ENCODE measurements at places on chromosomes 2 and 18.

DNA sequence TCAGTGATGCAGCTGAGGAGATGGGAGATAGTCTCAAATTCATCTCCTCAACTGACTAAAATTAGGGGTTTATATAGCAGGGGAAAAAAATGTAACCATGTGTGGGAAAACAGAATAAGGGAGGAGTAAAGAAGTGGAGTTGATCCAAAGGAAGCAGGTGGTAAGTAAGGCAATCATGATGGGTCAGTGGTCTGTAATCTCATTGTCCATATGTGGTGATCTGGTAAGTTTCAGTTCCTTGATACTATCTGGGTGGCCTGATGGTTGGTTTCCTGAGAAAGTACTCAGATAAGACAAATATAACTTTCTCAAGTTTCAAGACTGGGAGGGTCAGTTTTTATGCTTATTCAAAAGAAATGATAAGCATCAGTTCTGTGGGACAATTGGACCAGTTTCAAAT, 312.3 kb upstream of the KCNJ3 start:
- DNase-seq, result no peak

DNA sequence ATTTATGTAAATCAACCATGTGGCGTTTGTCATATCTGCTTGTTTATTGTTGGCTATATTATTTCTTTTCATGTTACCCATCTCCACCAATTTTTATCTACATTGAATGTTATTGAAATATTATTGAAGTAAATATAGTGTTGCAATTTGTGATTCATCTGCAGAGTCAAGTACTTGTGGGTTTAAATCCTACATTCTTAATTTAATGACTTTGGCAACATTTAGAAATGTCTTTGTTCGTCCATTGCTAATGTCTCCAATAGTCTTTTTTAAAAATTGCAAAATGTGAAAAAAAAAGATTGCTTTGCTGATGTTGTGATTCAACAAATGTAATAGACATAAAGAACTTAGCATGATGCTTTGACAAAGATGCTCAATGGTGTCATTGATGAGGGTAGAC, 1572.8 kb upstream of the PIK3C3 start:
- DNase-seq, result no peak

DNA sequence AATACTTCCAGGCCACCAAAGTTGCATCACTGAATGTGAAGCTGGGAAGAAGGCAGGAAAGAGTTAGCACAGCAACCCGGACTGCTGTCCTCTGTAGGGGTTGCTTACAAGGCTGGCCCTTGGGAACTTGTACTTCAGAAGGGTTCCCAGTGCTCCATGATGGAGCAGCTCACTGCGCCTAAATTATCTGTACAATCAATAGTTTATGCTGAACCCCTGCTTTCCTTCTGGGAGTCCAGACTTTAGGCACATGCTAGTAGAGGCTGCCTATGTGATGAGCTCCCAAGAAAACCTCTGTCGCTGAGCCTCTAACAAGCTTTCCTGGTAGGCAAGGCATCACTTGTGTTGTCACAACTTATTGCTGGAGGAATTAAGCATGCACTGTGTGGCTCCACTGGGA, 34.3 kb downstream of the XDH start:
- no peak for DNase-seq

- DNase-seq, result no peak
Measured at GRCh38 chr18:41077076-41077475, 878.0 kb upstream of the PIK3C3 start.

- DNase-seq, result no peak
Measured at GRCh38 chr18:13446610-13447461, 228.3 kb downstream of the LDLRAD4 start.

GRCh38 chr2:119455066-119455718, 23.5 kb downstream of the TMEM37 start:
- no peak for DNase-seq

DNA sequence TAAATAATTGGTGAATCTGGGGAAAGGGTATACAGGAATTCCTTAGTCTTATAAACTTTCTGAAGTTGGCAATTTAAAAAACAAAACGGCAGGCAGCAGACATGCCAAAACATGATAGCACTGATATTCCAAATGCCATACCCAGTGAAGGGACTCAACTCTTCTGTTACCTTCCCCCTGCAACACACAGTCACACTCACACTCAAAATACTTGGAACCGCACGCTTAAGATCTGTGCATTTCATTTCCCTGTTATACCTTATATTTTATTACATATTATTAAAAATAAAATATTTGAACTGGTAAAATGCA, 123.4 kb downstream of the ZFP36L2 start:
- DNase-seq, result no peak

GRCh38 chr2:226891780-226892590, 56.1 kb downstream of the RHBDD1 start:
- no peak for DNase-seq

DNA sequence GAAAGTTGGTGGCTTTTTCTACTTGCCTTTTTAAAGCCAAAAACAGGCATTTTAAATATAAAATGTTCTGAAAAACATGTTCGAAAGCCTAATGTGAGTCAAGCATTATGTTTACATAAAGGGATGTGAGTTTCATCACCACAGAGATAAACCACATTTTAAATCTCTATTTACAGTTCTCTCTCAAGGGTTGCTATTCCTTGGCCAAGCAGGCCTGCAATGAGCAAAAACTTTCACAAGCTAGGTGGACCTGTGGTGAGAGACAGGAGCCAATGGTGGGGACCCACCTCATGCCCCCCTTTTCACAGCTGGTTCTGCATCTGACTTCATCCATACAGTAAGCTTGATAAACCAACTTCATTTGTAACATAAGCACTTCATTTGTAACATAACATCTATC, 65.1 kb downstream of the CUL3 start:
- DNase-seq, result no peak

DNA sequence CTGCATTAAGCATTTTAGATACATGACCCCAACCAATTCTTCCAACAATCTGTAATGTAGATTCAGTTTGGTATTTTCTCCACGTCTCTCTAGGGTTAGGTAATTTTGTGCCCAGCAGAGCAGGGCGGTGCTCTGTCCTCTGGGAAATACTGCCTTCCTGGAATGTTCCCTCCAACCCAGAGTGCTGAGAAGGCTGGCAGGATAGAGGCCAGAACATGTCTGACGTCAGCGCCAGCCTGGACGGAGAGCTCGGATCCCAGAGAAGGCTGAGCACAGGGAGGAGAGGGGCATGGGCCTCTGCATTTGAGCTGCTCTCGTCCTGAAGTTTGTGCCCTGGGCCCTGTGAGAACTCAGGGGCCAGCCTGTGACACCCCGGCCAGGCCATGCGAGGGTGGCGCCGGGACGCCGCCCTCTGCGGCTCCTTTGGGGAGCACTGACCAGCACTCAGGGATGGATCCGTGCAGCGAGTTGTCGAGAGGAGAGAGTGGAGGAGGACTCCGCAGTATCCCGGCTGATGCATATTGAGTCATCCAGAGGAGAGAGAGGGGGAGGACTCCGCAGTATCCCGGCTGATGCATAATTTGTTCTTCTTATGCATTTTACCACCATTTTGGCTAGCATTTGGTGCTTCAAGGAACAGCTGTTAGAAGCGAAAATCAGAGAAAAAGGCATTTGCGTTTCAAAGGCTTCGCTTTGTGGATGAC, 80.0 kb upstream of the PXDN start:
- no peak for DNase-seq

GRCh38 chr2:221850076-221850475, 278.0 kb upstream of the EPHA4 start:
- DNase-seq, result no peak

DNA sequence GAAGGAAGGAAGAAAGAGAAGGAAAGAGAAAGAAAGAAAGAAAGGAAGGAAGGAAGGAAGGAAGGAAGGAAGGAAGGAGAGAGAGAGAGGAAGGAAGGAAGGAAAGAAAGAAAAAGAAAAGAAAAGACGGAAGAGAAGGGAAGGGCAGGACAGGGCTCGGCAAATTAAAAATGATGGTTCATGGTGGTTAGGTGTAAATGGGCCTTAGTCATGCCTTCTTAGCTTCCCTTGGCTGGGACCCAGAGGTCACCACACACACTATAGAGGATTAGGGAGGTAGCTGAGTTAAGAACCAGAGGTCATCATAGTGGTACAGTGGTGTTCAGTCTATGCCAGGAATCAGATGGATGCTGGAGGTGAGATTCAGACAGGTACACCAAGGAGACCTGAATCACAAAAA, 9.3 kb upstream of the ATL2 start:
- no peak for DNase-seq

GRCh38 chr2:241310917-241311566, 4.4 kb downstream of the HDLBP start:
- DNase-seq, result no peak

GRCh38 chr2:64698668-64699444, 45.1 kb upstream of the SERTAD2 start:
- DNase-seq, result no peak

DNA sequence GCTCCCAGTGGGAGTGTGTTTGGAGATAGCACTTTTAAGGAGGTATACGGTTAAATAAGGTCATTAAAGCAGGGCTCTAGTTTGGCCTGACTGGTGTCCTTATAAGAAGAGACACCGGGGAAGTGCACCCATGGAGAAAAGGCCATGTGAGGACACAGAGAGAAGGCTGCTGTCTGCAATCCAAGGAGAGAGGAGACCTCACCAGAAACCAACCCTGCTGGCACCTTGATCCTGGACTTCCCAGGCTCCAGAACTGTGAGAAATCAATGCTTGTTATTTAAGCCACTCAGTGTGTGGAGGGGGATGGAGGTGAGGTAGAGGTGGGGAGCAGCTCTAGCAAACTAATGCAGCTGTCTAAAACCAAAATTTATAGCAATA, 62.0 kb downstream of the RPL31 start:
- no peak for DNase-seq

DNA sequence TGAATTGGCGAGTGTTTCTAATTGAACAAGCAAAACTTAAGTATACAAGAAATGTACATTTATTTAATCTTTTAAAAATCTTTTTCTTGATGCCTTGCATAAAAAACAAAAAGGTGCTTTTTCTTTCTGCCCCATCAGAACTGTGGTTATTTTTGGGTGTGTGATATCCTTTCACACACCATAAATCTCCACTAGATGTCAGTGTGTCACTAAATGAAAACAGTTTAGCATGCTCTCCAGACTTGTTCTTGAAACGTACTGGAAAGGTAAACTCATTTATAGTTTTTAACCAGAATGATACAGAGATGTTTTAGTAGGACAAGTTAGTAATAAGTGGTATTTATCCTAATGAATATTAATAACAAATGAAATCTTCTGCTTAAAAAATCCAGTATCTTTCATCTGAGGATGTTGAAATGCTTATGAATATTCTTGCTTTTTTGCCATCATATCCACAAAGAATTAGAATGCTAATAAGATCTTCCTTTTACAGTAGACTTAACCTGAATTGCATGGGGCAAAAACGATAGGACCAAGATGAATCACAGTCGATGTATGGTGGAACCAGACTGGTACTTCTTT, 96.8 kb downstream of the UBE2E3 start:
- DNase-seq, result no peak

Data from activated T-helper 1 cell treated with anti-CD3 and anti-CD28 coated beads, Interleukin-2, amount 50 U/mL, for 16 hours (primary cell).